HTR-8/SVneo (cell line): ENCODE measurements at places on chromosomes 13 and 19.

DNA sequence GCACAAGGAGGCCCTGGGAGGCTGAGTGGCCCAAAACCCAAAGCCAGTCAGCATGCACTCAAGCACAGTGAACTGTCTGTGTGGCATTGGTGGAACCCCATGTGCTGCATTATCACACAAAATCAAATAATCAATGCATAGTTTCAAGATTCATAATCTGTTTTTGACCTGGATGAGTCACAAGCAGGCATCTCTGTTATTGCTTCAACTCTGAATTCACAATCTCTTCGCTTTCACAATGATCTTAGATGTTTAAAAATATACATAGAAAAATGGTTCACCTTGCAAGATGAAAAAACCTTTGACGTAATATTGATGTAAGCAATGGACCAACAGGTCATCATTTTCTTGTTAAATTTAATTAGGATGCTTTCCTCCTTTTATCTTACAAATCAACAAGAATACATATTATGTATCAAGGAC is 455.4 kb downstream of the IRS2 start:
- no peak for DNase-seq

- DNase-seq = no peak
Measured at GRCh38 chr13:51583469-51583874, 790 bp upstream of the WDFY2 start.

DNA sequence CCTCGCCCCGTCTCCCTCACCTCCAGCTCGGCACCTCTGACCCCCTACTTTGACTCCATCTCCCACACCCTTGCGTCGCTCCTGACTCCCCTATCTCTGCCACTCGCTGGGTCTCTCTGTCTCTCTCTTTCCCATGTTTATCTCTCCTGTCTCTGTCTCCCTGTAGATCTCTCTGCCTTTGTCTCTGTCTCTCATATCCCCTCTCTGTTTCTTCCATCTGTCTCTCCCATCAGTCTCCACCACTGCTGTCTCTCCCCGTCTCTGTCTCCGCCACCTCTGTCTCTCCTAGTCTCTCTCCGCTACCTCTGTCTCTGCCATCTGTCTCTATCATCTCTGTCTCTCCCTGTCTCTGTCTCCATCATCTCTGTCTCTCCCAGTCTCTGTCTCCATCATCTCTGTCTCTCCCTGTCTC is 12.4 kb upstream of the BBC3 start:
- DNase-seq = no peak

DNA sequence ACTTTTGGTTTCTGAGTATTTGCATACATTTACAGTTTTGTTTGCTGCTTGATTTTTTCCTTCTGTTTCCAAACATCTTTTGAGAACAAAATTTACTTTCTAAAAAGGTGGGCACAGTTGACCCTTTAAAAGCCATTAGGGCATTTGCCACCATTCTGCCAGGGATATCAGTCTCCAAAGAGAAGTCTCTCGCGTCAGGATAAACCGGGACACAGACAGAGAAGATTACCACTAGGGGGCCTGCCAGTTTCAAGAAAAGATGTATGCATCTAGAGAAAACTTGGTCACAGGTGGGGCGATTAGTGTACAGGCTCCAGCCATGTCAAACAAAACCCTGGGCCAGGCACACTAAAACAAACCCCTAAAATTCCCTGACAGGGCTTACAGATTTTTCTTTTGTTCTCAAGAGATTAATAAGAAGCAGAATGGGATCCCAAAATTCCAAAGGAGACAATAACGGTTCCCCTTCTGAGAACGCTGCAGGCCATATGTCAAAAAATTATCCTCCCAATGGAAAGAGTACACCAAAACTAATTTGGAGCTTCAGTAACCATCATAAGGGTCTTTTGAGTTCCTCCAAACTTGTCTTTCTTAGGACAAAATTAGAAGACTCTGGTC is 10.7 kb upstream of the PABPC3 start:
- peak; percentile 15 for DNase-seq

DNA sequence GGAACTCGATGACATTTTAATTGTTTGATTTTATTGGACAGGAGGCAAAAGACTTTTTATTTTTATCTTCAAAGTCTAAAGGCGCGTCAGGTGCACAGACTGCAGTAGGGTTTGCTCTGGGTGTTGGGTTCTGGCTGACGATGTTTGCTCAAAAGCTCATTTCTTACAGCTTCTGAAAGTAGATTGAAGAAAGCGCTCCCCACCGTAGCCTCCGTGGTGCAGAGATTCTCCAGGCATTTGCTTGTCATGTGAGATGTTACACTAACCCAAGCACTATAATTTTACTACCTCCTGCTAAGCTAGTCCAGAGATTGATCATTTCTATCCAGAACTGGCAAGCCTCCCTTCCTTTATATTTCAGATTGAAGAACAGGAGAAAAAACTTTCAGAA is 14.5 kb upstream of the ATP11A start:
- no peak for DNase-seq

DNA sequence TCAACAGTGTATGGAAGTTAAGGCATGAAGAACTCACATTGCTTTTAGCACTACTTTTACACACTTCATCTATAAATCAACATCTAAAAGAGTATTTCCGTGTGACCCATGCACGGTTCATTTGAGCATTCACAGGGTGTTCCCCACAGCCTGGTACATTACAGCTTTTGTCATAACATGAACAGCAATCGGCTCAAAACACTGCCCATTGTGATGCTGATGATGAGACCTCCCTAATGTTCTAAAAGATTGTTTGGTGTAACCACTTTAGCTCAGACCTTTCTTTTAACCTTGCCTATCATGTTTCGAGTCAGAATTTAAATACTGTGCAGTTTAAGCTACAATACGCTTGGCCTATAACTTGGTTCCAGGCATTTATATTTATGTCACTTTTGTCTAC is 4.1 kb upstream of the KLF5 start:
- DNase-seq = no peak

DNA sequence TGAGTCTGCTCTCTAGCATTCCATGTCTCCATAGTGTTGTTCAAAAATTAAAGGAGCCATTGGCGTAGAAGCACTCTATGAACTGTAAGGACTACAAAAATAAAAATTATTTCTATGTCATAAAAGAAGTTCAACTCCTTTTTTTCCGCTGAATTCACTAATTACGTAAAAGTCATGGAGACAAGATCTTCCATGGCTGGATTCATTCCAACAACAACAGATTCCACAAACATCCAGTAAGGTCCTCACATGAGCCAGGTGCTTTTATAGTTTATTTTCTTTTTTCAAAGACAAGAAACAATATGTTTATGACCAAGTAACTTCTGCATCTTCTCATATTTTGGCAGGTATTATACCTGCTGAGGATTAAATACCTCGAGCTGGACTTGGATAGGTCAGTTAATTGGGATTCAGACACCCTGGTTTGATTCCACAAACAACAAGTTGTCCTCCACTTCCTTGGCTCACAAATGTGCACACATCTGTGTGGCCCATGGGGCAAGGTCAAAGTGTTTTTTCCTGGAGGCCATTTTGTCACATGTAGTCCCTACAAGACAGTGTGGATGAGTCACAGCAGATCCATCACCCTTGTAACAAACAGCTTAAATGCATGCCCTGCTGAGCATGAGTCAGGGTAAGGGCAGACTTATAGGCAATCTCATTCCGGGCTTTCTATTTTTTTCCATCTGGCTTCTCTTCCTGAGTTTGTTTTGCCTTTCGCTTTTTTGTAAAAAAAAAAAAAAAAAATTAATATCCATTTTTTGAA is 475.6 kb downstream of the COG6 start:
- DNase-seq = no peak

DNA sequence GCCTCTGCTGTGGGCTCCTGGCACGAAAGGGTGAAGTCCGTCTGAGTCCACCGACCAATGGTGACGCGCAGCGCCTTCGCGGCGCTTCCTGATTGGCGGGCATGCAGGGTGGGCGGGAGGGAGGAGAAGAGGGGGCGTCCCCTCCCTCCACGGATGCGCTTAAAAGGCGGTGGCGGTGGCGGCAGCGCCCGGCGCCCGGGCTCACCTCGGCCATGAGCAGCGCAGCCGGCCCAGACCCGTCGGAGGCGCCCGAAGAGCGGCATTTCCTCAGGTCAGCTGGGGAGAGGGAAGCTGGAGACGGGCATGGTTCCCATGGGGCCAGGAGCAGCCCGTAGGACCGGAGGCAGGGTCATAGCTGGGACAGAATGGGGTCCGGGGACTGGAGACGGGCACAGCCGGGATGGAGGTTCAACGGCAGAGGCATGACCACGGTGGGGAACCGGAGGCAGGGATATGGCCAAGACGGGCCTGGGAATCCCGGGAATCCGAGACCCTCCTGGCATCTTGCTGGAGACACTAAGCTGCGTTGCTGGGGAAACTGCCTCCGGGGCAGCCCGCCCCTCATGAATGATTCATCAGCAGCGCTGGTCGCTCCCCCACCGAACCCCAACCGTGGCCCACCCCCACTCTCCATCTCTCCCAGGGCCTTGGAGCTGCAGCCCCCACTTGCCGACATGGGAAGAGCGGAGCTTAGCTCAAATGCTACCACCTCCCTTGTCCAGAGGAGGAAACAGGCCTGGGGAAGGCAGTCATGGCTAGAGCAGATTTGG is at the start of gene YJEFN3:
TSS of gene YJEFN3 (plus strand) at position 191 of the 770 bp plus-strand sequence. CDS start at position 213, 22 bp downstream.
- no peak for DNase-seq

GRCh38 chr13:29969286-29969685 is 118.9 kb upstream of the UBL3 start:
- DNase-seq = no peak

DNA sequence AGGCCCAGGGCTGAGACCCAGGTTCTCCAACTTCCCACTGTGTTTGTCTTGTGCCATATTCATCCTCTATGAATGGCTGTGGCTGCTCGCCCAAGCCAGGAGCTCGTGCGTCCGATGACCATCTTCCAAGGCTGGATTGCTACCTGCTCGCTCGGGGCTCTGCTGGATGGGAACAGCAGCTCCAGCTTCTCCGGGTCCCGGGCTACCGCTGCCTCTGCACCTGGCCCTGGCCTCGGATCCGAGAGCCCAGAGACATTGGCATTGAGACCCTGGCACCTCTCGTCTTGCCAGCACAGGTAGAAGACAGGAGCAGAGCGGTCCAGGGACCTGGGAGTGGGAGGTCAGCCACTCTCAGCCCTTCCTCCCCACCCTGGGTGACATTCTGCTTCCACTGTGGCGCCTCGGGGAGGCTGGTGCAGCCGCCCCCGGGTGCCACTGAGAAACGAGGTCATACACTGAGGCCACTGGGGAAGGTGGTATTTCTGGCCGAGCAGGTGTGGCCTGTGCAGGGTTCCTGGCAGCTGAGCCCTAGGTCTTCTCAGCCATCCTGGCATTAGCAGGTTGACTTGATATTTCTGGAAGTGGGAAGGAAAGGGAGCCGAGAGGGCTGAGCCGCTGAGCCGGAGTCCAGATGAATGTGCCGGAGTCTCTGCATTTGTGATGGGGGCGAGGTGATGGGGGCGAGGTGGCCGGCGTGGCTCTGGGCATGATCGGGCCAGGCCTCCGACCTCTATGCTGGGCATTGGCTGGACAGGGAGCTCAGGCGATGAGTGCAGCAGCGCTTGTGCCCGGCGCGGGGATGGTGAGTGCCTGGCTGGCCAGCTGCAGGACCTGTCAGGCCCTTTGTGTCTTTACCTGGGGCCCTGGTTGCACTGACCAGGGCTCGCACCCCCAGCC is 18.6 kb downstream of the NDUFB7 start:
- no peak for DNase-seq

DNA sequence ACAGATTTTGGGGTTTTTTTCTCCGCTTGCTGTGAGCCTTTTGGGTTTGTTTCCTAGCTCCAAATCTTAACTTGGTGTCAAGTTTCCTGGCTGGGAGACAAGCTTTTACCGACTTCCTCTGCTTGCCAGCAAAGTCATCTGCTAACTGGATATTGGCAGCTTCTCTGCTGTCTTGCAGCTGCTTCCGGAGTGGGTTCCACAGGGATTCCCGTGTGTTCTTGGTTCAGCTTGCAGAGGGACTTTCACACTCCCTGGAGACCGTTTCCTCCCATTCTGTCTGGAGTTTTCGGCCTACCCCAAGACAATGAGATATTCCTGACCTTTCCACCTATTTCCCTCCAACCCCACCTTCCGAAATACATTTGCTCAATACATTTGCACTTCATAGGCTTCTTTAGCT is 2.2 kb upstream of the COLGALT1 start:
- DNase-seq = peak; percentile 79
